Gastrocnemius medialis (tissue), 4 donors: ENCODE measurements at places on chromosomes 3 and 15.
A peak's percentile ranks its signal among the peaks of the same experiment; 100 is the strongest.

GRCh38 chr15:44909423-44909822 is 47.1 kb upstream of the TERB2 start:
- no peak for DNase-seq

GRCh38 chr15:89749054-89749453 is 2.0 kb downstream of the MESP1 start:
- no peak for DNase-seq

DNA sequence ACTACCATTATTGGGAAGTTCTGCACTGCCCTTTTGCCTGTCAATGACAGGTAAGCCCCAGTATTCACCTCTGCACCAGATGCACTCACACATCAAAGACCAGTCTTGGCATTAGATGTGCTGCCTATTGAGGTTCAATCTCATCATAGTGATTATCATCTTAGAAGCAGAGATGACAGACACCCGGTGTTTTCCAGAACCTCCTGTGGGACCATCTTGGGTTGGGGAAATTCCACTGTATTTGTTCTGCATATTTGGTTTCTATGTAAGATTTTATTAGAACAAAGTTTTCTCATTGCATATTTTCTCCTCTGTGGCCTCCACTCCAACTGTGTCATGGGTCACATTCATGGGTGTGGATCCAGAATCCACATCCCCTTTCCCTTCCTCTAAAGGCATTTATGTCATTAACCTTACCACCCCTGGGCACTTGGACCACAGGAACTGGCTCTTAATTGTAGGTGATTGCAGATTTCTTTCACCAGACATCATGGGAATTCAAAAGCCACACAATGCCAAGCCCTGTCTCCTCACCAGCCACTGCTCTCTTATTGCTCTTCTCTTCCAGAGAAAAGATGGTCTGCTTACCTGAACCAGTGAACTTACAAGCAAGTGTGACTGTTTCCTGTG is 31.2 kb downstream of the PLA1A start:
- DNase-seq: no peak

DNA sequence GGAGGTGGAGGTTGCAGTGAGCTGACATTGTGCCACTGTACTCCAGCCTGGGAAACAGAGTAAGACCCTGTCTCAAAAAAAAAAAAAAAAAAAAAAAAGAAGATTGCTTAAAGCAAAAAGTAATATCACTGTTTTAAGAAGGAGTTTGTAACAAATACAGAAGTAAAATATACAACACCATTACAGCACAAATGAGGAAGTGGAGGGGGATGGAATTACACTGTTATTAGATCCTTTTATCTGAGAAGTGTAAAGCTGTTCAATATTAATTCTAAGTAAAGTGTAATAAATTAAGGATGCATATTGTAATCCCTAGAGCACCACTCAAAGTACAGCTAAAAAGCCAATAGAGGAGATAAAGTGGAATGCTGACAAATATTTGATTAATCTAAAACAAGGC is 47.0 kb upstream of the SNRPA1 start:
- DNase-seq: no peak

- DNase-seq: peak; percentile 69
These were observed 259 bp upstream of the CILP start for GRCh38 chr15:65211482-65211982.

- no peak for DNase-seq
These were observed 96.7 kb upstream of the TP63 start for GRCh38 chr3:189534531-189534930.

GRCh38 chr3:124097362-124098131 is 105.6 kb upstream of the ROPN1 start:
- no peak for DNase-seq

- DNase-seq: no peak
These were observed 41.6 kb downstream of the IQCH start for GRCh38 chr15:67296188-67296587.

DNA sequence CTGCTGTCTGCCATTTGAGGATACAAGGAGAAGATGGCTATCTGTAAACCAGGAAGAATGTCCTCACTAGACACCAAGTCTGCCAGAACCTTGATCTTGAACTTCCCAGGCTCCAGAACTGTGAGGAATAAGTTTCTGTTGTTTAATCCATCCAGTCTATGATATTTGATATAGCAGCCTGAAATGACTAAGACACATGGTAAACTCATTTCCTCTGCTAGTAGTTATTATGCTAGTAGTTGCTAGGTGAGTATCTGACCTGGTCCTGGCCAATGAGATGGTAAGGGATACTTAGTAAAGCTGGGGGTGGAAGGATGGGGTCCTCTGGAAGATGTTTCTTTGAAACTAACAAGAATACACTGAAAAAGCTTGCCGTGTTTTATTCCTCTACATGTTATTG is 280.7 kb upstream of the ARHGEF26 start:
- no peak for DNase-seq

- no peak for DNase-seq
These were observed 520.4 kb upstream of the ALCAM start for GRCh38 chr3:104846270-104846669.

DNA sequence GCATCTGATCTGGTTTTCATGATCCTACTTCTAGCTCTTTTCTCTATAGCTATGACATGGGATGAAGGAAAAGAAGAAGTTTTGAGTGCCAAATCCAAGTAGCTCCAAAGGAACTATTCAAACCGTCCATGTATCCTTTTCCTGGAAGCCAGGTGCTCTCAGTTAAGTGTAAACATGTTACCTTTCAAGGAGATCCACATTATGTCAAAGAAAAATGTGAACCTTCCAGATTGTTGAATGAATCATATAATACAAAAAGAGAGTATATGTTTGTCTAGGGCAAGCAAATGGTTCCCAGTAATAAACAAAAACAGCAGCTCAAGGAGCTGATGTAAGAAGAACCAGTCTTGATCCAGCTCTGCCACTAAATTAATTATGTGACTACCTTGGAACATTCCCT is 534.9 kb downstream of the MAGI1 start:
- DNase-seq: no peak

GRCh38 chr15:57591237-57591821 is 375 bp upstream of the MYZAP start:
- DNase-seq: no peak

GRCh38 chr15:36331531-36332275 is 247.7 kb upstream of the CDIN1 start:
- no peak for DNase-seq

DNA sequence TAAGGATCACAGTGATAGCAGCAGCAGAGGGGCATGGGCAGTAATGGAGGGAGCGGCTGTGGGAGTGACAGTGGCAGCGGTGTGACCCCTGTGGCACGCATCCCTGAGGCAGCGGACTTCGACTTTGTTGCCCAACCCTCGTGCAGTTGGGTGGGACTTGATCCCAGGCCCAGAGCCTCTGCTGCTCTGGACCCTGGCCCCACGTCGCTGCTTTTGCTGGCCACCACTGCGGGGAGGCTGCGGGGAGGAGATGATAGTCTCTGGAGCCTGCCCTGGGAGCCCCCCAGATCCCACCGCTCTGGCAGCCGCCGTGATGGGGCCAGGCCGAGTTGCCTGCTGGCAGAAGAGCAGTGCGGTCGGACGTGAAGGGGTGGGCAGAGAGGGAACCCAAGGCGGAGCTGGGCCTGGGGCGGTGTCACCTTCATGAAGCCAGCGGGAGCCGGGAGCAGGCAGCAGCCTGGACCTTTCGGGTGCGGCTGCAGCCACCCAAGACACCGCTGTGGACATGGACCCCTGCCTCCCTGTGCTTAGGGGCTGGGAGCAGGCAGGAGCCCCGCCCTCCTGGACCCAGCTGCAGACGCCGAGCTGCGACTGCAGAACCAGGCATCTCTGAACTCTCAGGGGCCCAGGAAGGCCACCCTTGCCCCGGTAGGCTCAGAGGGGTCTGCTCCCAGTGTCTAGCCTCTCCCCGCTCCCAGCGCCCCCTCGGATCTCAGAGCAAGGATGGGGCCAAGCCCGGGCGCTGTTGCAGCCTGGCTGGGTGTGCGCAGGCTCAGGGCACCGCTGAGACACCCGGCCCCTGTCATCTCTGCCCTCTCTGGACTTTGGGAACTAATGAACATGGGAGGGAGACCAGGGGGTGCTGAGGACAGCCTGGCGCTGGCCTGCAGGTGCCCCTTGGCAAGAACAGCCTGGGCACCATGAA is 38.3 kb downstream of the COMMD2 start:
- DNase-seq: no peak
